MV-4-11 (cell line): ENCODE measurements at places on chromosomes 6 and 20.
A peak's percentile ranks its signal among the peaks of the same experiment; 100 is the strongest.

GRCh38 chr6:106628658-106629102 is 618 bp downstream of the RTN4IP1 start:
- DNase-seq, result no peak

- peak; percentile 47 for DNase-seq
These were observed 5.3 kb upstream of the COL12A1 start for GRCh38 chr6:75210885-75211739.

DNA sequence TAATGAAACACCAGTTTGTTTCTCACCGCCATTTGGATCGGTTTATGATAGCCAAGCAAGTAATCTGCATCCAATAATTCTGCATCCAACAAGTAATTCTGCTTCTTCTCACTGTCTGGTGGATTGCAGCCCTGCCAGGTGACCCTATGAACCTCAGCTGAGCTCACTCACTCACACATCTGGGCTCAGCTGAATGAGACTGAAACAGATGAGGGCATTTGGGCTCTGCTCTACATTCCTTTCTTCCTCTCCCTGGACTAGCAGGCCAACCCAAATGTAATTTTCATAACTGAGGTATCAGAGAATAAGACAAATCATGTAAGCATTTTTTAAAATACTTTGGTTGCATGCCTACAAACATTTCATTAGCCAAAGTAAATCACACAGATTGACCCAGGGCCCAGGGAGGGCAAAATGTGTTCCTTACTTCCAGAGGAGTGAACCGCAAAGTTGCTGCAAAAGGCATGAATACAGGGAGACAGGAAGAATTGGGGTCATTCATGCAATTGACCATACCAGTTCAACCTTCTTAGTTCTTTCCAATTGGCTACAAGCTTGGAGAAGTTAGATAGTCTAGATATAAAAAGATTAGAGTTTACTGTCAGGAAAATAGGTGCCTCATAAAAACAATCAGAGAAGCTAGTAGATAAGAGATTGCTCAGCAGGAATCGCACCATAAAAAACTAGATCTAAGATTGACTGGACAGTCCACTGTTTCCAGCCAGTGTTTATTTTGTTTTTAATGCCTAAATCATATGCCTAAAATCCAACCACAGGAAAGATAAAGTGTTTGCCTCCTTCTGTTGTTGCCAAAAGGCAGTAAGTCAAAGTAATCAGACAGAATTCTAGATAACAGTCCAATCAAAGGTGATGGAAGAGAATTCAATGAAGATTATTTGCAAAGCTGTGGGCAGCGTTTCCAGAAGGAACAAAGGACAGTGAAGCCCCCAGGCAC is 43.7 kb downstream of the CBLN4 start:
- no peak for DNase-seq

GRCh38 chr20:33160681-33161080 is 7.3 kb upstream of the BPIFA2 start:
- DNase-seq, result no peak

DNA sequence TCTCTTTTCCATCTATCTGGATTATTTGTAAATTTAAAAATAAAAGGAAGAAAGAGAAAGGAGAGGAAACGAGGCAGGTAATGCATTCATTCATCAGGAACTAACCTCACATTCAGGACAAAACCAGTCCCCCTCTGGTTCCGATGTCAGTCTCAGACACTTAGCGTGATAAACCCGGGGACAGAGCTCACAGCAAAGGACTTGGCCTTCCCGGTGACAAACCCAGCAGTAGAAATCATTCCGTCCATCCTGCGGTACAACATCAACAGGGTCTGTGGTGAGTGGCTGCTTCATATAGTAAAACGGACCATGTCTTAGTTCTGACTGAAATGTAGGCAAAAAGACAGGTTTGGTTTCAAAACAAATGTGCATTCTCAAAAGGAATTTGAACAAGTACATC is 57.9 kb downstream of the ZMYND8 start:
- DNase-seq, result no peak

GRCh38 chr6:24517659-24518543 is 23.1 kb downstream of the ALDH5A1 start:
- no peak for DNase-seq

GRCh38 chr6:37051138-37052026 is 45.9 kb downstream of the FGD2 start:
- DNase-seq, result peak; percentile 94
